ENCODE measurements at places on chromosomes 16 and 17.

DNA sequence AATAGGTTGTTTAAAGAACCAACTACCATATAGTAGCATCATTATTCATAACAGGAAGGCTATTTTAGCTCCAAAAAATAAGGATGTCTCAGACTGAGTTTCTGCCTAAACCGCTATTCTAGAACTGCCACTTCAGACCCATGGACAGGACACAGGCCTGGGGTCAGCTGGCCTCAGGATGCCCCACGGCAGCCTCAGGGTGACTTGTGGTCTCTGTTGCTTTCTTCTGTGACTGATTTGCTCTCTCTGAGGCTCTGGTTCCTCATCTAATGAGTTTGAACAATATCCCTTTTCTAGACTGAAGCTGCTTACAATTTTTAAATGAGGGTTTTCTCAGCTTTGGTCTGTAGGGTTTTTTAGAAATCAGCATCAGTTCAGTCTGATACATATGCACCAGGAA is 31.8 kb upstream of the IRF8 start:
- DNase-seq: no peak

- DNase-seq: no peak
Observed at GRCh38 chr17:58200024-58200633, 7.6 kb downstream of the EPX start.

DNA sequence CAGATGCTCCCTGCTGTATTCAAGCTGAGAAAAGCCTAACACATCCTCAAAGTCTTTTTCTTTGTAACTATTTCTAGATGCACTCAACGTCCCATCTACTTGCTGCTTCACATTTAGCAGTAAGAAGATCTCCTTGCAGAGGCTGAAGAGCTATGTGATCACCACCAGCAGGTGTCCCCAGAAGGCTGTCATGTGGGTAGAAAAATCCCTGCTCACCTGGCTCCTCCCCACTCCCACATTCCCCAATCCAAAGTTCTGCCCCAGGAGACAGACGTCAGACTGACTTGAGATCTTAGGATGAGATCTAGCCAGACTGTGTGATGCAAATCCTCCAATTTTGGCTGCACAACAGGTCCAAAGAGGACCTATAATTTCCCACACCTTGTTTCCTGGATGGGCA is 1.1 kb downstream of the CCL13 start:
- no peak for DNase-seq

DNA sequence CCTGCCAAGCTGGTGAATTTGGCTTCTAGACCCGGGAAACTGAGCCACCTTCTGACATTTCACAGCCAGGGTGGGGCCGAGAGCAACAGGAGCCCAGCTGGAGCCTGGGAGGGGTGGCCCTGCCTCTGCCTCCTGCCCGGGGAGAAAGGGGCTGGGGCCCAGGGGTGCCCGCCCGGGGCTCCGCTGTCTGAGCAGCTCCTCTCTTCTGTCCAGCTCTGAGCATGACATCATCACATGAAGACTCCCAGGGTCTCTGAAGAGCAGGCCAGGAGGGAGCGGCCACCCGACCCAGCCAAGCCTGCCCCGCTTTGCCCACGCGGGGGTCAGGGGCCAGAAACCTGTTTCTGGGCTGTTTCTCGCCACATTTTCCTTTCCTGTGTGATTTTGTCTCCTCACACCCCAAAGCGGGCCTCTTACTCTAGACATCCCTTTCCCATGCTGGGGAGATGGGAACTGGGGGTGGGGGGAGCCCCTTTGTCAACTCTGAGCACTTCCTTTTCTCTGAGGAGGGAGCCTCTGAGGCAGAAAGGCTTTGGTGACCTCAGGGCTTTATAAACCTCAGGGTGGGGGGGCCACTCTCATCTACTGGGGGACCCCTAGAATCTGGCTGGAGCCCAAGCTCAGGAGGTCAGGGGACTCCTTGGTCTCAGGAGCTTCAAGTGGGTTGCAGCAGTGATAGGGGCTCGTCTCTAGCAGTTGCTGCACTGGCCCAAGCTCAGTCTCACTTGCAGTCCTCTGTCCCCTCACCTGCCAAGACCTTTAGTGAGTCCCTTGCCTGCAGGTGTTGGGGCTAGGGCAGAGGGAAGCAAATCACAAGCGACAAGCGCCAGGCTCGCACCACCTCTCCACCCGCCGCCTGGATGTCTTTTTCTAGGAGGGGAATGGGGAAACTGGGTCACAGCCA is 7.6 kb downstream of the UBALD2 start:
- DNase-seq: no peak

DNA sequence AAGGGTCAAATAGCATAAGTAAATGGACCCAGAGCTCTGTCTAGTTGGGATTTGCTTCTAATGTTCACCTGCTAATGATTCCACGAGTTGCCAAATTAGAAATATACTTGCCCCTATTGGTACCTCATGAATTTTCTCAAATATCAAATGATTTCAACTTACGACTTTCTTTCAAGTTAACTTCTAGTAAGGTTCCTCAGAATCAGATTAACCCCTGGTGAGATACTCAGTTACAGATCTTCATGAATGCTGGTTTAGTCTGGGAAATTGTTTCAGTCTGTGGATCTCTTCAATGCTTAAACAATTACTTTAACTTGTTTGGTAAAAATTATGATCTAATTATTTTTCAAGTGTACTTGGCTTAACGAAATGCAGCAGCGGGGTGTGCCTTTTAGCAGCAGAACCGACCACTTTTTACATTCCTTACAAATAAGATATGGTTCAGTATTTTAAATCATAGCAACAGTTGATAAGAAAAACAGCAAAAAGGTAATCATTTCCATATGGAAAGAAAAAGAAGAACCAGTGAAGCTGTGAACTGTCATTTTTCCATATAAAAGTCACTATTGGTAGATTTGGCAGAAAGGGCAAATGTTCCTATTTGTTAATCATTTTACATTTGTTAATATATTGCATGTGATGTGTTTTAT is 34.5 kb downstream of the TUBD1 start:
- no peak for DNase-seq

DNA sequence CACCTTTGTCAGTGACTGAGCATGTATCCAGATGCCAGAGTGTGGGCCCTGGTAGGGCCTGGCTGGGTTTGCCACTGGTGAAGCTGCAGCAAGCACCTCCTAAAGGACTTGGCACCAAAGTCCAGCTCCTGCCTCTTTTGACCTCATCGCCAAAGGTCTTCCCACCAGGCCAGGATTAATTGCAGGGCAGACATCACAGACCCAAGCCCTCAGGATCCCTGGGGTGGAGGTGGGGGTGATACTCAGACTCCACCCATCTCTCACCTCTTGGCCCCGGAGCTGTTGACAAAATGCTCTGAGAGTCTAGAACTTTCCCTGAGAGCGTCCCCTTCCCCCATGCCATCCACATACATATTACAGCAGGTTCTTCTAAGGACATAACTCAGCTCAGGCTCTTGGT is 4.6 kb downstream of the WNT3 start:
- DNase-seq: no peak

All from left forelimb (tissue), 1 donor.